ENCODE measurements at places on chromosomes 5 and 9.

- H3K36me3 ChIP-seq, result no peaks in the 10 kb centered on the region
- no peak overlapping the region for H3K27ac ChIP-seq
- no peak overlapping the region for H3K4me3 ChIP-seq
- H3K27me3 ChIP-seq, result no peaks in the 10 kb centered on the region
Measured at GRCh38 chr9:87641067-87641466, 84.9 kb upstream of the CTSL start.

GRCh38 chr9:100990605-100991381, 37.7 kb upstream of the PLPPR1 start:
- no peaks in the 10 kb centered on the region for H3K36me3 ChIP-seq
- DNase-seq, result no peak
- no peak overlapping the region for H3K27ac ChIP-seq
- H3K27me3 ChIP-seq, result no peaks in the 10 kb centered on the region
- no peaks in the 10 kb centered on the region for H3K4me1 ChIP-seq

DNA sequence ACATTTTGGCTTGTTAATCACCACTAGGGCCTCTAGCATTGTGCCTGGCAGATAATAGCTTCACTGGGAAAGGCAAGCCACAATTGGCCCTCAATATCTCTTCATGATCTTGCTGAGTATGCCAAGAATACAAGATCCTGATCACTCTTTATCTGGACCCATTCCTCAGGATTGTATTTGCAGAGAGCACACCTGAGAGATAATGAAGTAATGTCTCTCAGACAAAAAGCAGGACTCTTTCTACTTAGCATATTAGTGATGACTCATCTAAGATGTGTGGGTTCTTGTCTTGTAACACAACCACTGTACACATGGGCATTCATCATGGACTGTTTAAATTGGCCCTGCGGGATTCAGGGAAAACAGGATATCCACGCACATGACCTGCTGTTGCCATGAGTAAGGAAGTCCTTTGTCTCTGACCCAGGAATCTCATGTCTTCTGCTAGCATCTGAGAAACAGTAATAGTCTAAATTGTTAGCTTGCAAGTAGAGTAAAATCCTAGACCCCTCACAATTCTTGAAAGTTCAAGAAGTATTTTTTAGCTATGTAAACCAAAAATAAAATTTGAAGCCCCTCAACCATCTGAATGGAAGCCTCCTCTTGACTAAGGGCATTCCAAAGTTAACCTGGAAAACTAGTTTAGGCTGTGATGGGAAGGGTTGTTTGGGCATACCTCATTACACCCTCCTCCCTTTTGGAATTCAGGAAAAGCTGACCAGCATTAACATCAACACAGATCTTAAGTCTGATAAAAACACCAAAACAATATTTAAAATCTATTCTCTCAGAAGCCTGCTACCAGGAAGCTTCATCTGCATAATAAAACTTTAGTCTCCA, 28.0 kb upstream of the NFIL3 start:
- H3K27me3 ChIP-seq, result no peaks in the 10 kb centered on the region
- no peak for DNase-seq
- H3K36me3 ChIP-seq, result no peaks in the 10 kb centered on the region
- no peaks in the 10 kb centered on the region for H3K4me1 ChIP-seq
- H3K27ac ChIP-seq, result no peak overlapping the region
- H3K4me3 ChIP-seq, result no peak overlapping the region

- H3K4me1 ChIP-seq, result no peaks in the 10 kb centered on the region
- H3K27ac ChIP-seq, result no peak overlapping the region
- no peaks in the 10 kb centered on the region for H3K27me3 ChIP-seq
- no peak overlapping the region for H3K4me3 ChIP-seq
- no peak for DNase-seq
- peaks cover 4% of the 10 kb centered on the region for H3K36me3 ChIP-seq
Measured at GRCh38 chr9:20726144-20726543, 42.1 kb downstream of the FOCAD start.

DNA sequence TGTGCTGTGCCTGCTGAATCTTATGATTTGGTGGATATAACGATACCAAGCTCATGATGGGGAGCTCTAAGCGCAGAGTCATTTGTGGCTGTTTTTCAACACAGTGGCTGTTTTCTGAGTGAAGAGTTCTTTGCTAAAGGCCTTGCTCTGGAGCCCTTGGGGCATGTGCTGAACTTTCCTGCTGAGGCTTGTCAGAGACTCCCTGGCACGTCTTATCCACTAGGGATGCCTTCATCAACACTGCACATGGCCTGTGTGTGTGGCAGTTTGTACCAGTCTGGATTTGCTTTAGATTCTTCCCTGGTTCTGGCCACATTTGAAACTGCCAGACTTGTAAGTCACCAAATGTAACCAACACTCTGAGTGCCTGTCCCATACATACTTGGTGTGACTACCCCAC, 188.2 kb downstream of the DMRT2 start:
- H3K27ac ChIP-seq, result no peak overlapping the region
- H3K27me3 ChIP-seq, result no peaks in the 10 kb centered on the region
- no peak overlapping the region for H3K4me3 ChIP-seq
- H3K4me1 ChIP-seq, result no peaks in the 10 kb centered on the region
- no peak for DNase-seq

DNA sequence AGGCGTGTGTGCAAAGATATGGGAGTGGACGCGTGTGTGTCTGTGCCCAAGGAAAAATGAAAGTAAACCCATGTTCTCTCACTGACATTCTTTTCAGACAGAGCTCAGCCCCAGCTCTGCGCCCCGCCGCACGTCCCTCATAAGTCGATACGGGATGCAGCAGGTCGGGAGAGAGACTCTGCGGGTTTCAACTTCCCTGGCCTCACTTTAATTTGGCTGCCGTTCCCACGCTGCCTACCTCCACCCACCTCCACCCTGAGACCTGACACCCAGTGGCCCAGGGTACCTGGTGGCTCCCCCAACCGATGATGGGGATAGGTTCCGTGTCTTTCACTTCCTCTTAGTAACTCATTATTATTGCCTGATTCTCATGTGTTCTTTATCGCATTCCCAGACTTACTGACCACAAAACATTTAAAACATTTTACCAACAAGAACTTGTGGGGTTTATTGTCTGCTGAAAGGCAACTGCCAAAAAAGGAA, 19.4 kb downstream of the LHX2 start:
- no peaks in the 10 kb centered on the region for H3K27me3 ChIP-seq
- H3K36me3 ChIP-seq, result no peaks in the 10 kb centered on the region

- H3K36me3 ChIP-seq, result no peaks in the 10 kb centered on the region
- peaks cover 5% of the 10 kb centered on the region for H3K4me1 ChIP-seq
Measured at GRCh38 chr5:135880801-135881200, 14.8 kb downstream of the IL9 start.

DNA sequence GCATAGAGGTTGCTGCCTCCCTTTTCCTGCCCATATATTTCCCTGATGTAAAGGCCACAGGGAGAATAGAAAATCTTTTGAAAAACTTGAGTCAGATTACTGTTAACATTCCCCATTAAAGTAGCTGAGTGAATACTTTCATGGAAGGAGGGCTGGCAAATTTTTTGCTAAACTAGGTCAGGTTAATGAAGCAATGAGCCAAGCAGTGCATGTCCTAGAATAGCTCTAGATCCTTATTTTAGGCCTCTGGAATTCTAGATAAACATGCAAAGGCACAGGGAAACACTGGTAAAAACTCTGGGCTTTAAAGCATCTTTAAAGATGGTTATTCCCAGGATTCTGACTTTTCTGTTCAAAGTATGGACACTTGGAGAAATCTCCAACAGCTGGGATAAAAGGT, 27.9 kb downstream of the TTC1 start:
- no peaks in the 10 kb centered on the region for H3K27me3 ChIP-seq
- no peaks in the 10 kb centered on the region for H3K4me1 ChIP-seq
- DNase-seq, result no peak
- H3K4me3 ChIP-seq, result no peak overlapping the region

DNA sequence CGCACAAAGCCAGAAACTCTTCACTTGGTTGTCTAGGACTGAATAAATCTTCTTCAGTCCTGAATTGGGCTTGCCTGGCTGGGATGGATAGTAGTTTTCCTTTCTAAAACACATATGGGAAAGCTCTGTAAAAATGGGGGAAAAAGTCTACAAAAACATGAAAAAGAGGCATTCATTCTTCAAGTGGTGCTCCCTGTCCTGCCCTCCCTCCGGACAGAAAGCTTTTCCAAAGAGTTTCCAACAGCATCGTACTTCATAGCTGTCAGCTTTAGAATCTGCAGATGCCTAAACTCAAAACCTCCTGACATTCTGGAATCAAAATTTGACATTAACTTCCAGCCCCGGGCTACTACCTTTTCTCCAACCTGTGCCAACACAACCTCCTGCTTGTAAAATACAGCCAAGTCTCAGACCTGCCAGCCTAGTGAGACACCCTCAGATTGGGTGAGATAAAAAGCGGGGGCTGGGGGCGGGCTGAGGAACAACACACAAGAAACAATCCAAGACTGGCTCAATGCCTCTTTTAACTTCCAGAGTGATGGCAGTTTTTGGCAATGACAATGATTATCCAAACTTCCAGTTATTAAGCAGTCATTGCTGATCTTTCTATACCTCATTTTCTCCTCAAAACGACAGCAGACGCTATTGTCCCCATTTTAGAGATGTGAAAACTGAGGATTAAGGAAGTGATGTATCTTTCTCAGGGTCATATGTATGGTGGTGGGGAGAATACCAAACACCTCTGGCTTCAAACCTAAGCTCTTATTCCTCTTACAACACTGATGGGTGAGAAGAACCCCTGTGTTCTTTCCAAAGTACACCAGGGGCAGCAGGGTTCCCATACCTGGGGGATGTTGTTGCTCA, 1.3 kb downstream of the TNC start:
- H3K4me3 ChIP-seq, result peak overlapping the region; percentile 57
- H3K27me3 ChIP-seq, result no peaks in the 10 kb centered on the region
- peak overlapping the region; percentile 85 for H3K27ac ChIP-seq
- H3K4me1 ChIP-seq, result peaks cover 63% of the 10 kb centered on the region

- H3K27ac ChIP-seq, result no peak overlapping the region
- DNase-seq, result peak; percentile 65
- no peak overlapping the region for H3K4me3 ChIP-seq
- H3K4me1 ChIP-seq, result no peaks in the 10 kb centered on the region
Measured at GRCh38 chr9:16207161-16207560, 654.3 kb downstream of the CCDC171 start.

DNA sequence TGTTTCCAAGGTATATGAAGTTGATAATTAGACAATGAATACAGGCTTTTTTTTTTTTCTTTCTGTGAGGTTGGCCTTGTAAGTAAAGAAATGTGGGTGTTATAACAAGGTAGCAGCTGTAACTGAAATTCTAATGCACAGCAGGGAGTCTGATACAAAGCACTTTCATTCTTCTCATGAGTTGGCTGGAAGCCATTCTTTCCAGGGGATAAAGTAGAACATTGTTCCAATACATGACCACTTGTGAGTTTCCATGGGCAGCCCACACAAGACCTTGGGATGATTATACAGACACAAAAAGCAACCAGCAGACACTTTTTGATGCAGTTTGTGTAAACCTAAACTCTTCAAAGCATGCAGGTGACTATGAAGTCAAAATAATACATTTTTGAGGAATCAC, 1785.9 kb upstream of the WWC1 start:
- no peaks in the 10 kb centered on the region for H3K27me3 ChIP-seq
- no peak overlapping the region for H3K27ac ChIP-seq
- no peaks in the 10 kb centered on the region for H3K36me3 ChIP-seq

- H3K4me1 ChIP-seq, result no peaks in the 10 kb centered on the region
- no peak overlapping the region for H3K27ac ChIP-seq
- no peaks in the 10 kb centered on the region for H3K27me3 ChIP-seq
- no peaks in the 10 kb centered on the region for H3K36me3 ChIP-seq
- H3K4me3 ChIP-seq, result no peak overlapping the region
Measured at GRCh38 chr5:22928821-22929482, 75.8 kb upstream of the CDH12 start.

DNA sequence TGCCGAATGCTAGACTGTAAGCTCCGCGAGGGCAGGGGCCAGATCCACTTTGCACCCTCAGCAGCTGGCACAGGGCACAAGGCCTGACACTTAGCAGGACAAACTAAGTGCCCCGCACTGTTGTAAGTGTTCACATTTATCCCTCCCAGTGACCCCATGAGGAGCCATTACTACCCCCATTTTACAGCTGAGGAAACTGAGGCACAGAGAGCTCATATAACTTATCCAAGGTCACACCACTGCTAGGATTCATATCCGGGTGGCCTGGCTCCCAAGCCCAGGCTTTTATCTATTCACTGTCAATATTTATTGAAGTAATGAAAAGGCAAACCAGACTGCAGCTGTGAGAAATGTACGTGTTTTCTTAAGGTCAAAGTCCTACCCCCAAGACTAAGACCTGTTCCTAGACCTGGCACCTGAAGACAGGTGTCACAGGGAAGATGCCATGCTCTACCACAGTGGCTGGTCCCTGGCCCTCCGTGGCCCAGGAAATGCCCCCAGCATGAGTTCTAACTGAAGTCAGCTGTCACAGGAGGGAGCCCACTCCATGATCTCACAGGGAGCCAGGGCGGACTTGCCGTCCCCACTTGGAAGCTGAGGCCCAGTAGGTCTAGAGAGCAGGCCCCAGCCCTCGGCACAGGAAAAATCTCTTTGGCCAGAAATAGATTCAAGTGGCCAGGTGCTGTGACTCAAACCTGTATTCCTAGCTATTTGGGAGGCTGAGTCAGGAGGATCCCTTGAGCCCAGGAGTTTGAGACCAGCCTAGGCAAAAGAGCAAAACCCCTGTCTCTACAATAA, 74.7 kb upstream of the IL17B start:
- no peak overlapping the region for H3K4me3 ChIP-seq
- no peak for DNase-seq
- H3K27me3 ChIP-seq, result no peaks in the 10 kb centered on the region
- no peaks in the 10 kb centered on the region for H3K36me3 ChIP-seq
- peak overlapping the region; percentile 88 for H3K27ac ChIP-seq

DNA sequence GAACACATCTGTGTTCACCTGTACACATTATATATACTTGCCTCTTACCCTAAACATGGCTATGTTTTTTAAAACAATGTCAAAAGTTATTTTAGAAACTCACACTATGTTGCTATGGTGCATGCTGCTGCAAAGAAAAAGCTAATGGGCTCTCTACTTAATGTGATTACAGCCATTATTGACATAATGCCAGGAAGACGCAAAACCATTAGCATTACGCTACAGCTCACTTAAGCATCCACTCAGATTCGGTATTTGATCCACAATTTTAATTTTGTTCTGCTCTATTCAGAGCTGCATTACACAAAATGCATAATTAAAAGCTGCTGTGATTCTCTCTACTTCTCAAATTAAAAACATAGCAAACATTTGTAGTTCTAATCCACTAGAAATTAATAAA, 395.2 kb downstream of the BNC2 start:
- H3K36me3 ChIP-seq, result no peaks in the 10 kb centered on the region
- no peaks in the 10 kb centered on the region for H3K27me3 ChIP-seq
- DNase-seq, result no peak
- no peak overlapping the region for H3K4me3 ChIP-seq

DNA sequence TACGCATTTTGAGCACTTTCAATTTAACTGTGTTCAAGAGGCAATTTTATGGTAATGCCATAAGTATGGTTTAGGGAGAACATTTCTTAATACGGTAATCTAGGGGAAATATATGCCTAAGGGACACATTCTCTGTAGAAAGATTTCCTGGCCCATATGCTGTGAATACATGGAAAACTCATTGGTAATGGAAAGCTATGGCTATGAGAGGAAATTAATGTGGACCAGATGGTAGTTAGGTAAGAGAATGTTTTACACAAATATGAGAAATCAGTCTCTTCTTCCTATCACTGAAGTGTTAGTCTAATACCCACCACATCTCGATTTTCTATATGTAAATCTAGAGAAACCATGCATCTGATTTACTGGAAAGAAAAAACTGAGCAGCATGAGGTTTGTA, 105.0 kb downstream of the SEMA6A start:
- no peak for DNase-seq
- H3K27me3 ChIP-seq, result no peaks in the 10 kb centered on the region
- no peaks in the 10 kb centered on the region for H3K4me1 ChIP-seq
- no peaks in the 10 kb centered on the region for H3K36me3 ChIP-seq

- no peaks in the 10 kb centered on the region for H3K36me3 ChIP-seq
- H3K27me3 ChIP-seq, result no peaks in the 10 kb centered on the region
- H3K27ac ChIP-seq, result peak overlapping the region; percentile 32
- no peak for DNase-seq
- H3K4me1 ChIP-seq, result no peaks in the 10 kb centered on the region
Measured at GRCh38 chr5:145347026-145347616, 488.0 kb downstream of the PRELID2 start.
